A549 treated with dexamethasone at 1 μM for 4 hours (cell line): ENCODE measurements at places on chromosomes 6 and 20. TPM values are rescaled to one million over a fixed set of nuclear protein-coding genes. Genes with fewer than 3 reads are reported as not detected.

FAM217A gene
- not detected in 5 replicates for total RNA-seq

PRPH2 gene
- not detected in 5 replicates for total RNA-seq

HLA-DPA1 gene
- total RNA-seq, result 0.09 to 0.11 TPM in 2 of 5 replicates, not detected in the others

CLPSL1 gene
- not detected in 5 replicates for total RNA-seq

SLC22A3 gene
- total RNA-seq, result 49.8 to 63.4 TPM (median 59.2 TPM) in 5 replicates

IP6K3 gene
- total RNA-seq, result 1.7 to 2.4 TPM (median 2.0 TPM) in 5 replicates

SLC22A1 gene
- 2.1 to 2.6 TPM (median 2.4 TPM) in 5 replicates for total RNA-seq

COL19A1 gene
- total RNA-seq, result not detected in 5 replicates
